ENCODE measurements at places on chromosomes 5 and 9. TPM values are rescaled to one million over a fixed set of nuclear protein-coding genes. Genes with fewer than 3 reads are reported as not detected.

The GLRA1 gene
- not detected for total RNA-seq

DNA sequence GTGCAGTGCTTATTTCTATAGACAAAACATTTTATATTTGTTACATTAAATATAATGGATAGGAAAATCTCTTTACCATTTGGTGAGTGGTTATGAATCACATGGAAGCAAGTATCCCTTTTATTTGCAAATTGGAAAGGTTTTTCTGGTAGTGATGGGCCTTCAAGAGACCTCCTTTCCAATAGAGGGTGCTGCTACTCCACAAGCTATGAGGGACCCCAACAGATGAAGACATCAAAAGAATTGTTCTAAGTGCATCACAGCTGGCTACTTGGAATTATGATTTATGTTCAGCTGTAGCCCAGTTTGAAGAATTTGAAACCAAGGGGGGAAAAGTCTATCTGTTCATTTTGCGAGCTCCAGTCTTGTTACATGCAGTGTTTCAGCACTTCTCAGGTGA lies 493.7 kb upstream of the SGCD start:
- no peak for DNase-seq
- no peak overlapping the region for H3K27ac ChIP-seq
- H3K4me3 ChIP-seq, result no peak overlapping the region
- H3K4me1 ChIP-seq, result peaks cover 8% of the 10 kb centered on the region
- no peaks in the 10 kb centered on the region for H3K36me3 ChIP-seq
- H3K27me3 ChIP-seq, result no peaks in the 10 kb centered on the region

DNA sequence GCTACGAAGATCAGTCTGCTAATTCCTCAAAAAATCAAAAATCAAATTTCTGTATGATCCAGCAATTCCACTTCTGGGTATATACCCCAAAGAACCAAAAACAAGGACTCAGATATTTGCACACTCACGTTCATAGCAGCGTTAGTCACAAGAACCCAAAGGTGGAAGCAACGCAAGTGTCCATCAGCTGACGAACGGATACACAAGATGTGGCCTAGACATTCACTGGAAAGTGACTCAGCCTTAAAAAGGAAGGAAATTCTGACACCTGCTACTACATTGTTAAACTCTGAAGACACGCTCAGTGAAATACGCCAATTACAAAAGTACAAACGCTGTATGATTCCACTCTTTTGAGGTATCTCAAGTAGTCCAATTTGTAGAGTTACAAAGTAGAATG lies 93.3 kb downstream of the OTULIN start:
- H3K27ac ChIP-seq, result no peak overlapping the region
- H3K4me1 ChIP-seq, result no peaks in the 10 kb centered on the region
- no peak overlapping the region for H3K4me3 ChIP-seq
- H3K27me3 ChIP-seq, result no peaks in the 10 kb centered on the region
- DNase-seq, result no peak
- H3K36me3 ChIP-seq, result peaks cover 8% of the 10 kb centered on the region

- no peaks in the 10 kb centered on the region for H3K27me3 ChIP-seq
- no peak for DNase-seq
- no peaks in the 10 kb centered on the region for H3K36me3 ChIP-seq
- H3K4me1 ChIP-seq, result peaks cover 20% of the 10 kb centered on the region
These were observed 4.1 kb upstream of the GPR107 start for GRCh38 chr9:130049431-130050210.

- H3K36me3 ChIP-seq, result no peaks in the 10 kb centered on the region
- no peak for DNase-seq
- no peaks in the 10 kb centered on the region for H3K27me3 ChIP-seq
- H3K4me1 ChIP-seq, result no peaks in the 10 kb centered on the region
- no peak overlapping the region for H3K4me3 ChIP-seq
- H3K27ac ChIP-seq, result no peak overlapping the region
These were observed 26.1 kb upstream of the KCNV2 start for GRCh38 chr9:2691212-2691611.

Data from T-cell (primary cell).